ENCODE measurements at places on chromosomes 12 and 14.

- no peak for DNase-seq
These were observed 3.1 kb upstream of the NFATC4 start for GRCh38 chr14:24364841-24365240.

- no peak for DNase-seq
These were observed 4.6 kb upstream of the LRRC23 start for GRCh38 chr12:6899837-6900519.

GRCh38 chr12:69431591-69432222, 38.5 kb upstream of the FRS2 start:
- DNase-seq = no peak

- no peak for DNase-seq
These were observed 30.7 kb downstream of the TMEM229B start for GRCh38 chr14:67457782-67458181.

DNA sequence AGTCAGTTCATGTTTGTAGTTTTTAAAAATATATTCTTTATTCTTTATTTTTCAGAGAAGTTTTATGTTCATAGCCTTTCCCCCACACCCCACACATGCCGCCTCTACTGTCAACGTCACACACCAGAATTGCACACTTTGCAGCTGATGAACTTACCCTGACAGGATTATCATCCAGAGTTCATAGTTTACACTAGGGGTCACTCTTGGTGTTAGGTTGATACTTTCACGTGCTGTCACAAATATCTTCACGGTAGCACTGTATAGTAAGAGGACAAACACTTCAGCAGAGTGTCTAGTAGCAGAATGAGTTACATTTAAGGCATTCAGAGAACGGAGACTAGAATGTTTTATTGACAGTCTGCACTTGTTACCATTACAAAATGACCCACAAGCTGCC, 5.1 kb downstream of the DPPA3 start:
- DNase-seq = no peak

- DNase-seq = peak; percentile 84
These were observed 29.1 kb downstream of the SH2B3 start for GRCh38 chr12:111434680-111435338.

DNA sequence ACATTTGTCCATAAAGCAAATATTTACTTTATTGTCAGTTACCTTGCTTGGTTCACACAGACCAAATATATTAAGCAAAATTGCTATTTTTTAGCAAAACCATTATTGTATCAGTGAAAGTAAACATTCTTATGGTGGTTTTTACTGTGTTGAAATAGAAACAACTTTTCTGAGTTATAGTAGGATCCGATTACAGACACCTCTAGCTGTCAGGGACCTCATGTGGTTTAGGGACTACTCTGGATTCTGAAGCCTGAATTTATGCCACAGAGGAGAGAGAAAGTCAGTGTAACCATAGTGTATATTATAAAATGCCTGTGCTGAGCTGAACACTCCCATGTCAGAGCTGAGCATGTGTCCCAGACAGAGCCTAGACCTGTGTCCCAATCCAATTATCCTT, 287.5 kb downstream of the FLRT2 start:
- DNase-seq = no peak

DNA sequence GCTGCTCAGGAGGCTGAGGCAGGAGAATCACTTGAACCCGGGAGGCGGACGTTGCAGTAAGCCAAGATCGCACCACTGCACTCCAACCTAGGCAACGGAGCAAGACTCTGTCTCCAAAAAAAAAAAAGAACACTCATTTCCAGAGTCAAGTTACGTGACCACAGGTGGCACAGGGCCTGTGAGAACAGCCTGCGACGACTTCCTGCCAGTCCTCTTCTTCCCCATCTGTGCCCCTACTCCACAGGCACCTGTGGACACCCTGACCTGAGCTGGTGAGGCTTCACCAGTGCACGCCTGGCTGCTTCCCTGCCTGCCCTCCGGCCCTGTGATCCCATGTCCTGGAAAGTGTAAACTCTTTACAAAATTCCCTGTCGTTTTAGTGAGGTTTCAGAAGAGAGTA, 77.7 kb downstream of the PPP2R5C start:
- no peak for DNase-seq

DNA sequence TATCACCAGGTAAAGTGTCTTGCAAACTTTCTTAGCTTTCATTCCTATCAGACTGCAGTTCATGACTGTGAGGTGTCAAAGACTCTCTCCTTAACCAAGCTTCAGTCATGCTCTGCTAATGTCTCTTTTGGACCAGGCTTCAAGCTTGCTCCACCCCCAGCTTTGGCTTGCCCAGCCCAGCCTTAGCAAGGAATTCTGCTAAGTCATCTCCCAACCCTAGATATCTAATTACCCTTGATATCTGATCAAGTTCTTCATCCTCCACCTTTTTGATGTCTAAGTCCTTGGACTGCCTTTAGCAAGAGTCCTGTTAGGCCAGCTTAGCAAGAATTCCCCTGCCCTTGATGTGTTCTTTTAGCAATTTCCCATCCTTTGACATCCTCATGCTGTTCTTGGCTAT, 108.9 kb upstream of the FGD4 start:
- no peak for DNase-seq

GRCh38 chr12:102215992-102216691, 18.5 kb upstream of the PMCH start:
- DNase-seq = no peak

DNA sequence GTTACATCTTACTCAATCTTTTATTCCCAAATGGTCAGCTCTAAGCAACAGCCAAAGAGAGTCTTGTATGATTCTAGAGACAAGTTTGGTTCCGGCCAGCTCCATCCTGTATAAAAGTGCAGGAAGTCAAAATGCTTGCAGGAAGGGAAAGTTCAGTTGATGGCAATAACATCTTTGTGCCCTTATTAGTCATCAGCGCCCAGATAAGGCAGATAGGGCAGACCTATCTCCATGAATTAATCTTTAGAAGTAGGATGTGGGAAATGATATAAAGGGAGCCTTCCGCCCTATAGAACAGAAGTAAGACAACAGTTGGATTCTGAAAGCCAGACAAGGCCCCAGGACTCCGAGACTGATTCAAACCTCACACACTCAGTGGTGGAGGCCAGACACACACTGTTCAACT, 6.4 kb downstream of the GNS start:
- no peak for DNase-seq

DNA sequence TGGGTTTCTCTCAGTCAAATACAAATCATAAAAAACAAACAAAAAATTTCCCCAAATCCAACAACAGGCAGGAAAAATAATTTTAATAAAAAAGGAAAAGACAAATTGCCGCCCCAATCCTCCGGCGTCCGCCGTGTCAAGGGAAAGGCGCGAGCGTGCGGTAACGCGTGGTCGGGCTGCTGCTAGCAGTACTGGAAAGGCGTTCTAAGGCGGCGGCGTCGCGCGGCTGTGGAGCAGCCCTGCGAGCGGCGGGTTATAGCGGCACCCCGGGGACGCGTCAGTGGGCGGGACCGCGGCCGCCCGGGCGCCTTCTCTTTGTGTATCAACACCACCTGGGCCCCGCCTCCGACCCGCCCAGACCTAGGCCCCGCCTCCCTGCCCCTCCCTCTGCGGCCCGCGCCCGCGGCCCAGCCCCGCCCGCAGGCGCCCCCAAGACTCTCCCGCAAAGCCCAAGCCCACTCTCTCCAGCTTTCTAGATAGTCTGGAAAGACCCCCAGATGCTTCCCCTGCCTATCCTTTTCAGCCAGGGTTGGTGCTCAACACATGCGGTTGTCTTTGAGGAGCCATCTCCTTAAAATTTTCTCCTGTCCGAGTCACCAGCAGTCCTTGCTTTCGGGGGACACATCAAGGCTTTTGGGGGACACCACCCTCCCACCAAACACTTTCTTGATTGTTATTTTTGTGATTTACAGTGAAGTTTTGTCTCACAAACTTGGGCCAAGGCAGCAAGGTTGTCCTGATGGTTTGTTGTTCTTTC, at the start of gene SLC38A2:
SLC38A2 (minus strand) TSS at position 230 of the 757 bp plus-strand sequence. CDS start 1,480 bp downstream, outside the sequence.
- peak; percentile 97 for DNase-seq

- no peak for DNase-seq
These were observed 45.0 kb downstream of the KCNA5 start for GRCh38 chr12:5088586-5089264.

DNA sequence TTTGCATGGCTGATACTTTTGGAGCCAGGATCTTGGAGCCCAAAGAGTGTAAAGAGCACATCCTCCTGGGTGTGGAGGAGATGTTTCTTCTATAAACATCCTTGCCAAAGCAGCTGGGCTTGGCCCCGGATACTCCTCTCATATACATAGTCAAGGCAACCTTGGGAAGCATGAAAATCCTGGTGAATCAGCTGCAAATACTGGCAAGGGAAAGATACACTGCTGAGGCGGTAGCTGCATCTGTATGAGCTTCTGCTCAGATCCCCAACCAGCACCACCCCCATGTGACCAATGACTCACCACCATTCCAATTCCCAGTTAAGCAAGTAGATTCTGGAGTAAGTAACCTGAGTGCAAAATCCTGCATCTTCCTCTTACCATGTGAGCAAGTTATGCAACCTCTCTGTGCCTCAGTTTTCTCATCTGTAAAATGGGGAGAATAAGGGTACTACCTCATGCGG, 567.4 kb downstream of the MED13L start:
- no peak for DNase-seq

GRCh38 chr12:958588-959123, 9.2 kb upstream of the RAD52 start:
- DNase-seq = no peak

GRCh38 chr12:68870011-68870410, 62.0 kb downstream of the MDM2 start:
- no peak for DNase-seq

GRCh38 chr12:11657511-11657910, 8.0 kb downstream of the ETV6 start:
- DNase-seq = no peak

GRCh38 chr12:97293541-97293940, 169.1 kb upstream of the RMST start:
- DNase-seq = no peak

- no peak for DNase-seq
These were observed 96.3 kb upstream of the LHX5 start for GRCh38 chr12:113568021-113568420.

GRCh38 chr14:89503431-89503996, 86.5 kb upstream of the FOXN3 start:
- no peak for DNase-seq

- no peak for DNase-seq
These were observed 73.9 kb upstream of the HIF1A start for GRCh38 chr14:61621444-61621843.
